ENCODE measurements at places on chromosomes 6 and 20.

- DNase-seq: no peak
Observed at GRCh38 chr6:14758421-14759081, 487.3 kb upstream of the JARID2 start.

DNA sequence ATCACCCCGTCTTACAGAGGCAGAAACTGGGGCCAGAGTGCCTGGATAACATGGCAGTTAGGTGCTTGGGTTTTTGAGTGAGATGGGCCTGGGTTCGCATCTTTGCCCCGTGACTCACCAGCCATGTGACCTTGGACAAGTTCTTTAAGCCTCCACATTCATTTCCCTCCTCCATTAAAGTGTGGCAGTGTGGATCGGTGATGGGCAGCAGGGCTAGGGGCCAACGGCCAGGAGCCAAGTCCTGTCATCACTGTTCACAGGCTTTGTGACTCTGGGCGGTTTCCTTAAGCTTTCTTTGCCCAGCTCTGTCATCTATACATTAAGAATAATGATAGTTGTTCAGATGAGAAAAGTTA lies 85.5 kb upstream of the PMEPA1 start:
- no peak for DNase-seq

- no peak for DNase-seq
Observed at GRCh38 chr20:20334489-20334888, 33.4 kb upstream of the INSM1 start.

DNA sequence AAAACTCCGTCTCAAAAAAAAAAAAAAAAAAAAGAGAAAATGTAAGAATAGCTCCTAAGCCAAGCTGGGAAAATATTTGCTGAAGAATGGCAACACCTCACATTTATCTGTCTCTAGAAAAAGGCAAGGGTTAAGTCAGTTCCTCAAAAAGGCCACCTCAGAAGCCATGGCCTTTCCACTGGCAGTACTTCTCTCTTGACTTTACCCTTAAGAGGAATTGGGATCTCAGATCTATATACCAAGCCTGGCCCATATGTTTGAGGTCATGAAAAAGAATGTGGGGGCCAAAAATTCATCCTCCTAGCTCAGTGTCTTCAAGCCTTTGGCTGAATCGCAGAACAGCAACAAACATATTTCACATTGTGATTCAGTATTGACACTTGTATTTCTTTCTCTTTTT lies 10.9 kb upstream of the NCOA3 start:
- no peak for DNase-seq

DNA sequence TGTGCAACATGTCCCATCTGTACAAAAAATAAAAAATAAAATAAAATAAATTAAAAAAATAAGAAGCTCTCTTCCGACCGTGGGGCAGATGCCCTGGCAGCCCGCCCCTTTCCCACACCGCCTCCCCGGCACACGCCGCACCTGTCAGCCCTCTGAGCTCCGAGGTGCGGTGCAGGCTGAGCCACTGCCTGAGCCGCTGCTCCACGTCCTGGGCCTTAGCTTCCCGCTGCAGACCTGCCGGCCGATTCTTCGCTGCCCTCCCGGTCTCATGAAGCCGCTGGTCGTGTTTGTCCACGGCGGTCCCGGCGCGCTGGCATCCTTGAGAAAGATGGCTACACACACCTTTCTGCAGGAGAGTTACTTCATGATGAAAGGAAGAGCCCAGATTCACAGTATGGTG lies 10.7 kb upstream of the CLPSL2 start:
- no peak for DNase-seq

- no peak for DNase-seq
Observed at GRCh38 chr6:170510631-170511030, 42.5 kb downstream of the PSMB1 start.

DNA sequence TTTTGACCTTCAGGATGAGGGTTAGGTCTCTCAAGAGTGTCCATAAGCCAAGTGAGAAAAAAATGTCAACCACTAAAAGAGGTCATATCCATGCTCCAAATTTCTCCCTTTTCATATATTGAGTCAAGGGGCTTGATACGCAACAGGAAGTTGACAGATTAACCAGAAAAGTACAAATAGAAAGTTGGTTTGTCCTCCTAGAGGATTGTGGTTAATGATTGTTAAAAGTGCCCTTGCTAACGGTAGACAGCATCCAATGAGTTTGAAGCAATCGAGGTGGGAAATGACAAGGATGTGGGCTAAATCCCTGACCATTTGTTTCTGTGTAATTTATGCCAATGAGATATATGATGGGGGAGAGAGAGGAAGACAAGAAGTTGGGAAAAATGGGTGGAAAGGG lies 18.1 kb upstream of the HBS1L start:
- no peak for DNase-seq

- DNase-seq: no peak
Observed at GRCh38 chr20:25005661-25006060, 13.1 kb upstream of the APMAP start.

DNA sequence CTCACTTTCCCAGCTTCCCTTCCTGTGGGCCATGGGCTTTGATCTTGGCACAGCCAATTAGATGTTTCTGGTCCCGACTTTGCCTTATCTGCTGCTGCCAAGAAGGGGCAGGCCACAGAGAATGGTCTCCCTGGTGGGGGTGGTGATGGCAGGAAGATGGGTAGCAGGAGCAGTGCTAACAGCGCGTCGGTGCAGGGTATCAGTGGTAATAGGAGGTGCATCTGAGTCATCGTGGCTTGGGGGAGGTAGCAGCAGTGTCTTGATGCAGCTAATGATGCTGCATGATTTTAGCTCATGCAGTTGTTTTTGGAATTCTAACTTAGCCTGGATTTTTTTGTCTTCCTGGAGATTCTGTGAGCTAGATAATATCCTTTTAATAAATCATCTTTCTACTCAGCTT lies 18.9 kb upstream of the MAS1 start:
- no peak for DNase-seq

DNA sequence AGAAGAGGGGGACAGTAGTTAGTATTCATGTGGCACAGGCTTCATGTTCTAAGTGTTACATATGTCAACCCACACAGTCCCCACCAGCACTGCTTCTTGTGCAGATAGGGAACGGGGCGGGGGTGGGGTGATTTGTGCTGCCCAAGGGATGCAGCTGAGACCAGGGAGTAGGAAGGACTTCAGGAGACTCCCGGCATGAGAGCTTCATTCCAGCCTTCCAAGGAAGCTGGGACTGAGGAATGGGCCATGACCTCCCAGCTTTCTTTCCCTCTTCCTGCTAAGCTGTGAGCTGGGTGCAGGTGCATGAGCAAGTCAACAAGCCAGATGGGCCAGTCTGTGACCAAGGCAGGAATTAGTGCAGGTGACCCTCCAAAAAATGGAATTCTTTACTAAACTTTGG lies 9.2 kb downstream of the BEND3 start:
- no peak for DNase-seq

- no peak for DNase-seq
Observed at GRCh38 chr6:149366267-149366921, 33.7 kb upstream of the SUMO4 start.

DNA sequence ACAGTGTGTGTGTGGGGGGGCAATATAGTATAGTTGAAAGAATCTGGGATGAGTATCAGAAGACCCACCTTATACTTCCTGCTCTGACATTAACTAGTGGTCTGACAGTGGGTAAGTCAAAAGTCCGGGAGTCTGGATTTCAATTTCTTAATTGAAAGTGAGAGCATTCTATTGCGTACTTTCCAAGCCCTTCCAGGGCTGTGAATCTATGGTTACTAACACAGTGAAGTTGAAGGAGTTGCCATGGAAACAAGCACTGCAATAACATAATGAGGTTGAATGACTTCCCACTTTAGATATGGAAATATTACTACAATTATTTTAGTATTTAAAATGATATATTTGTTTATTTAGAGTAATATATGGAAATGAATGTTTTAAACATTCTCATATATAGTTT lies 80.2 kb downstream of the MLIP start:
- no peak for DNase-seq

DNA sequence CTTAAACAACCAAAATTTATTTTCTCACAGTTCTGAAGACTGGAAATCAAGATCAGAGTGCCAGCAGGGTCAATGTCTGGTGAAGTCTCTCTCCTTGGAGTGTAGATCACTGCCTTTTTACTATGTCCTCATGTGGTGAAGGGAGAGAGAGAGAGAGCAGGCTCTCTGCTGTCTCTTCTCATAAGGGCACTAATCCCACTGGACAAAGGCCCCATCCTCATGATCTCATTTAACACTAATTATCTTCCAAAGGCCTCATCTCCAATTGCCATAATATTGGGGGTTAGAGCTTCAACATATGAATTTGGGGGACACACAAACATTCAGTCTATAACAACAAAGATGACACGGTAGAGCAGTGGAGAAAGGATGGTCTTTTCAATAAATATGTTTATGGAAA lies 27.4 kb downstream of the SOBP start:
- no peak for DNase-seq

- DNase-seq: no peak
Observed at GRCh38 chr6:25107218-25107617, 171.5 kb upstream of the RIPOR2 start.

GRCh38 chr6:165822501-165822900 lies 159.5 kb upstream of the PDE10A start:
- no peak for DNase-seq

DNA sequence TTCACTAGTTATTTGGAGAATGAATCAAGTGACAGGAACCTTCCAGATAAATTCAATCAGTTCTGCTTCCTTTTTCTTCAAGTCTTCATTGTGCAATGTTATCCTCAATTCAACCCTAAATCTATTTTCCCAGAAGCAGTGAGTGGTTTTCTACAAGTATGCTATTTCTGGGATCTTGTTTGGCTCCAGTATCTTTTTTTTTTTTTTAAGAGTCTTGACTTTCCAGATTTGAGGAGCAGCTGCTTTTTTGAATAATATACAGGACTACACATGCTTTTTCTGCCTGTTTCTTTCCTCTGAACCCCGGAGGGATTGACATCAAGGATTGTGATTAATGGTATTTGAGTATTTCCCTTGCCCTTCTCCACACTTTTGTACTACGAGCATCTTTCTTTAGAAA lies 339.2 kb upstream of the JAG1 start:
- DNase-seq: no peak

DNA sequence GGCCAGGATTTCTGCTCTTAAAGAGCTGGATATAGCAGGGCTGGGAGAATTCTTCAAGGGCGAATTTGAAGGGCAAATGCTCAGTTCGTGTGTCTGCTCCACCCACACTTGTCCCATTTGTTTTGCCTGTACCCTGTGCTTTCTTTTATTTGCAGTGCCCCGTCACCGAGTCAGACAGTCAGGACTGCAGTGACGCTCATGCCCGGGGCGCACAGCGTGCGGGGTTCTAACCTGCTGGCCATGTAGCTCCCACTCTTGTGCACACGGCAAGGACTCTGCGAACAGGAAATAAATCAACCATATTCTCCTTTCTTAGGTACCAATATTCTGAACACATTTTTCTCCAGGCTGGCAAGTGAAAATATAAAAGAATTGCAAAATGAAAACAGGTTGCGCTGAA lies 17.7 kb downstream of the LYRM4 start:
- DNase-seq: no peak

- no peak for DNase-seq
Observed at GRCh38 chr20:10022625-10023024, 12.2 kb upstream of the ANKEF1 start.

- DNase-seq: no peak
Observed at GRCh38 chr6:145015739-145016558, 719.4 kb downstream of the EPM2A start.

DNA sequence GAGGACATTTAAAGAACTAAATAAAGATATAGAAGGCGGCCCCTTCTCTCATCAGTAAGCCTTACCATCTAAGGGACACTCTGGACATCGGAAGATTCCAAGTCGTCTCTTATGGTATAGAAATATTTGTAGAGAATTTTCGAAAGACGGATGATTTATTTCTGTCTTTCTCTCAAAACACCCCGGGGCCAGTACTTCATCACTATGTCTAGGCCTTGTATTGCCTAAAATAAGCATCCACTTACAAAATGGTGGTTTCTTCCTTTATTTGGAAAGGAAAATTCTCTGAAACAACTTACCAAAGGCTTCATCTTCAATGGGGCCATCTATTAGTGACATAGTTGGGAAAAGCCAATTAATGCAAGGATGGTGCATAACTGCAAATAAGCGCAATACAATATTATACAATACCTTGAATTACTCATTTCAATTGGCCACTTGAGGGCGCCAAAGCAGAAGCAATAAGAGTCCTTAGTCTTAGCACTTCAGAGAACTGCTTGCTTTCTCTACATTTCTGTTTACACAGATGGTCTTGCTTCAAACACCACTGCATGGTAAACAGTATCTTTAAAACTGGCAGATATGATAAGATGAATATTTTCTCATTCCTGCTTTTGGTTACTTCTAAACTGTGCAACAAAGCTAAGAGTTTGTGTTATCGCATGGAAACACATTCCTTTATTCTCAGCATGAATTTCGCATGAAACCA lies 113.2 kb downstream of the VIP start:
- no peak for DNase-seq

DNA sequence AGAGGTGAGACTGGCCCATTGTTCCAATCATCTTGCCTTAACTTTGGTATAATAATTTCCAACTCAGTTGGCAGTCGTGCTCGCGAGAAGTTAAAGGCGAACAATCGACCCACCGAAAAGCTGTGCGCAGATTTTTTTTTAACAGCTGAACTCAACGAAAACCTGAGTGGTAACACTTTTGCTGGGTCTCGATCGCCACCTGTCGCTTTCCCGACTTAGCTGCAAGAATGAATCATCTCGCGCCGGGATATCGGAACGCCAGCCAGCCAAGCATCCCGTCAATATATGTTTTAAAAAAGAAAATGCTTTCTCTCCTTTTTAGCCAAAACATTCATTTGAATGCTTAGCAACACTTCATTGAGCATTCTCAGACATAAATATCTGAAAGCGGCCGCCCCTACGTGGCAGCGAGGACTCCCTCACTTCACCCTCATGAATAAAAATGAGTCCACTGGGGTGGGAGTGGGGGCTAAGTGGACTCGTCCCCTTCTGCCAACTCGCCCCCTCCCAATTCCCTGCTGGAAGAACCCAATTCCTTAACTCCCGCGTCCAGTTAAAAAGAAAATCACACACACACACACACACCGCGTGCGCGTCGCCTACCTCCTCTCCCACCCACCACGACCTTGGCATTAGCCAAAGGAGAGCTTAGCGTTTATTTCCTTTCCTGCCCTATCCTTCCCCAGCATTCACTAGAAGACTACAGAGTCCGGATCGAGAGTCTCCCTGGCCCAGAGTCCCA lies 1.5 kb downstream of the COL12A1 start:
- DNase-seq: no peak

DNA sequence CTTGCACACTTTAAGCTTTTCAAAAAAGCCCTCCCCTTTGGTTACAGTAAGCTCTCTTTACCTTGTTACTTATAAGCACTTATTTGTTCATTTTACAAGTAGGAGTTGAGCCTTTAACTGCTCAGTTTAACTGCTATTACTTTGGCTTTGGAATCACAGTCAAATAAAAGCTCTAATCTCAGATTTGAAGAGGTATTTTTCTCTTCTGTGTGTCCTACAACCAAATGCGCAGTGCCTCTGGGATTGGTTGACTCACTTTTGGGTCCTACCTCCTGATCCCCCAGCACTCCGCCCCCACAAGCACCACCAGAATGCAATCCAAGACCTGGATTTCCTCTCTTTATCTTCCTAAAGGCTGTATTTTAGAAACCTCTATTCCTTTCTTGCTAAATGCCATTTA lies 2.5 kb downstream of the NCOA7 start:
- DNase-seq: no peak

GRCh38 chr6:37967651-37968050 lies 148.1 kb downstream of the ZFAND3 start:
- no peak for DNase-seq

- no peak for DNase-seq
Observed at GRCh38 chr6:56803594-56803993, 151.3 kb upstream of the BEND6 start.

- no peak for DNase-seq
Observed at GRCh38 chr6:56046576-56046975, 171.2 kb upstream of the BMP5 start.
